ENCODE measurements at places on chromosomes 11 and 22. TPM values are rescaled to one million over a fixed set of nuclear protein-coding genes. Genes with fewer than 3 reads are reported as not detected.

- no peak for DNase-seq
Measured at GRCh38 chr22:17627961-17628405, 566 bp downstream of the ATP6V1E1 start.

DNA sequence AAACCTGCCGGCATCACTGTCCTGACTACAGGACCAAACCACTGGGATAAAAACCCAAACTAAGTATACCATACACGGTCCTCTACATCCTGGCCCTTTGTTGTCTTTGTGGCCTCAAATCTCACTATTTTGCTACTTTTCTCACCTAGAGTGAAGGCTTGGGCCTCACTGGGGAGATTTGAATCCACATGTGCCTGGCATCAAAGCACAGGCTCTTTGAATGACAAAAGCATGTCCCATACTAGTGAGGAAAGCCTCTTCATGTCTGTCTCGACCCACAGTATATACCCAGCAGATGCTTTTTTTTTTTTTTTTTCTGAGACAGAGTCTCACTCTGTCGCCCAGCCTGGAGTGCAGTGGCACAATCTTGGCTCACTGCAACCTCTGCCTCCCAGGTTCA lies 72.5 kb upstream of the DRD2 start:
- no peak for DNase-seq

DNA sequence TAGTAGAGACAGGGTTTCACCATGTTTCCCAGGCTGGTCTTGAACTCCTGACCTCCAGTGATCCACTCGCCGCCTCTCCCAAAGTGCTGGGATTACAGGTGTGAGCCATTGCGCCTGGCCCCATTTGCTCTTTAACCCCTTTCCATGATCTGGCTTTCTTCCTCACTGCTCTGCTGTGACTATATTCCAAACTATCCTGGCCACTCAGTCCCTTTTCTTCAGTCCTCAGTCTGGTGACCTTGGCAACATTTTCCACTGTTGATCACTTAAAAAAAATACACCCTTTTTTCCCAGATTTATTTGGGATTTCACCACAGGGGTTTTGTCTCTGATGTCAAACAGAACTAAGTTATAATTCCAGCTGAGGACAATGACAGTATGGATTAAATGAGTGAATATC lies 24.5 kb downstream of the MMP20 start:
- no peak for DNase-seq

- DNase-seq, result no peak
Measured at GRCh38 chr11:63672936-63673539, 1.9 kb upstream of the ATL3 start.

- DNase-seq, result no peak
Measured at GRCh38 chr11:9726321-9727022, 62.6 kb downstream of the SWAP70 start.

DNA sequence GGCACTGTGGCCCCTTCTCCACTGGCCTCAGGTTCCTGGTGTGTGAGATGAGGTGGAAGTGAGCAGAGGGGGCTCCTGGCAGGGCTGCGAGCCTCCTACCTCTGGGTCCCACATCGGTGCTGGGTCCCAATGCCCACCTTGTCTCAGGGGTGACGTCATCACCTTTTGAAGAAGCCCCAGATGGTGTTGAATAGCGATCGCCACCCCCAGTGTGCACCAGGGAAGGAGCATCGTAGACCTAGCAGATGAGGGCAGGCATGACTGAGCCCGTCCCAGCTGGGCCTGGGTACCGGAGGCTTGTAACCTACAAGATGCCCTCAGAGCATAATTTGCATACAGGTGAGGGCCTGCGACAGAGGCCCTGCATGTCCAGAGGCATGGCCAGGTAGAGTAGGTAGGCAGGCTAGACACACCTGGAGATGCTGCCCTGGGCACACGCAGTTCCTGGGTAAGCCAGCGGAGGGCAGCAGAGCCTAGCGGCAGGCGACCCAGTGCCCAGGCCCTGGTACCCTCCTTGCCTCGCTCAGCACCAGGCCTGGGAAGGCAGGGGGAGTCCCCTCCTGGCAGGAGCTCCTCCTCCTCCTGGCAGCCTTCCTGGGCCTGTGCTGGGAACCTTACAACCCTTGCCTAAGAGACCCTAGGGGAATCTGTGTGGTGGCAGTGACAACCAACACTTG lies 52.5 kb downstream of the TPCN2 start:
- peak; percentile 54 for DNase-seq

DNA sequence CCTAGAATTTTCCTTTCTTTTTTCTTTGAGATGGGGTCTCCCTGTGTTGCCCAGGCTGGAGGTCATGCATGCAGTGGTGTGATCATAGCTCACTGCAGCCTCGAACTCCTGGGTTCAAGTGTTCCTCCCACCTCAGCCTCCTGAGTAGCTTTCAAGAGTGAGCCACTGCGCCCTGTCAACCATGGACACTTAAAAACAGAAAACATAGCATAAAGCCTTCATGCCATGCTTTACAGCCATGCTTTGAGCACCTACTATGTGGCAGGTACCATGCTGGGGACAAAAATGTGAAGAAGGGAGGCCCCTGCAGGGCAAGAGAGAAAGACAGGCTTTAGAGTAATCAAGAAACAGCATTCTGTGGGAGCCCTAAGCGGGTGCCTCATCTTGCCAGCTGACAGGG lies 13.7 kb upstream of the GNB1L start:
- DNase-seq, result no peak

- no peak for DNase-seq
Measured at GRCh38 chr11:8487261-8487660, 106.8 kb downstream of the STK33 start.

- no peak for DNase-seq
Measured at GRCh38 chr11:16880184-16880801, 133.9 kb downstream of the PLEKHA7 start.

GRCh38 chr11:32151027-32151426 lies 60.2 kb downstream of the RCN1 start:
- no peak for DNase-seq

DNA sequence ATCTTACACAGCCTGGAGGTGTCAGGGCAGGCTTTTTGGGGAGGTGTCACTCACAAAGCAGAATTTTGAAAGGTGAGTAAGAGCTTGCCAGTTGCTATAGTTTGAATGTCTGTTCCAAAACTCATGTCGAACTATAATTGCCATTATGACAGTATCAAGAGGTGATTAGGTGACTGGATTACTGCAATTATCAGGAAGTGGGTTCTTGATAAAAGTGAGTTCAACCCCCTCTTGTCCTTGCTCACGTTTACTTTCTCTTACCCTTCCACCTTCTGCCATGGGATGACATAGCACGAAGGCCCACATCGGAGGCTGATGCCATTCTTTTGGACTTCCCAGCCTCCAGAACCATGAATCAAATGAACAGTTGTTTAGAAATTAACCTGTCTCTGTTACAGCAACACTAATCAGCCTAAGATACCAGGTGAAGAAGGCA lies 4.7 kb upstream of the C11orf86 start:
- no peak for DNase-seq

DNA sequence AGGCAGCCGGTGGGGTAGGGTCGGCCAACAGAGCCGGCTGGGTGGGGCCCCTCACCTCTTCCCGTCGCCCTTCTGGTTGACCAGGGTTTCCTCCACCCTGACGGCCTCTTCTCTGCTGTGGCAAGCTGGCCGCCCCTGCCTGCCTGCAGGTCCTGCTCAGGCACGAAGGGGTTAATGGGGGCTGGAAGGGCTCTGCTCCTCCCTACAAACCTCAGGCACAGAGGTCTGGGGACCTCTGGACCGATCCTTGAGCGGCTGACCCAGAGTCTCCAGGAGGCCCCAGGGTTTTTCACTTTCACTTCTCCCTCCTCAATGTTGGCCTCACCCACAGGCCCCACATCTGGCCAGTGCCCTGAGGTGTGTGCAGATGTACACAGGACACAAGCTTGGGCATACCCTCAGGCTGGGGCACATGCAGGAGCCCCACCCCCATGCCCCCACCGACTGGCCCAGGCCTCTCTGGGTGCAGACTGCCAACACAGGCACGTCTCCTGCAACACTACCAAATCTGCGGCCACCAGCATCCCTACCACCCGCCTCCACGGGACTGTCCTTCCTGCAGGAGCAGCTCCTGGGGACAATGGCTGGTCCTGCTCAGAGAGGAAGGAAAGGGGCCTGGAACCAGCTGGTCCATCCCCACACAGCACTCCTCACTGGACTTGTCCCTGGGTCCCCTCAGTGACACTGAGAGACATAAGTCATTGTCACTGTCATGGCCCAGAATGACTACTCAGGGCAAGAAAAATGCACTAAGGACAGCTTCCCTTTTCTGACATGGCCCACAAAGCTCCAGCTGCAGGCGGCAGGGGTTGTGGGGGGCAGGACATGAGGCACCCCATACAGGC lies 3.2 kb upstream of the TBX1 start:
- no peak for DNase-seq

DNA sequence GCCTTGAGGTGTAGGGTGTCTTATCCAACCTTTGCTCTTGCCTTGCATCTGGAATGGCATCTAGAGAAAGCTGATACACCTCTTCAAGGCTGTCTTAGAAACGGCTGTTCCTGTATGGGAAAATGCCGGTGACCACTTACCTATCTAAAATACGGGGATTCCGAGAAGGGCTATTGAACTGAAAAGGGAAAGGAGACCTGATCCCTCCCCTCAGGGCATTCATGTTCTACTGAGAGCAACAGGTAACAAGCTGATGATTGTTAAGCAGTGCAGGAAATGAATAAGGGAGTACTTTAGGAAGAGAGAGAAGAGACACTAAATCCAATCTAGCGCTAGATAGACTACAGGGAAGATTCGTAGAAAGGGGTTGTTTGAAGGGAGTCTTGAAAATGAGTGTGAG lies 1388.1 kb downstream of the FAM181B start:
- no peak for DNase-seq

GRCh38 chr11:121012091-121012490 lies 11.8 kb upstream of the TBCEL start:
- no peak for DNase-seq

GRCh38 chr11:110972640-110973039 lies 260.4 kb upstream of the ARHGAP20 start:
- peak; percentile 45 for DNase-seq

GRCh38 chr11:80868831-80869230 lies 1428.0 kb upstream of the TENM4 start:
- no peak for DNase-seq

DNA sequence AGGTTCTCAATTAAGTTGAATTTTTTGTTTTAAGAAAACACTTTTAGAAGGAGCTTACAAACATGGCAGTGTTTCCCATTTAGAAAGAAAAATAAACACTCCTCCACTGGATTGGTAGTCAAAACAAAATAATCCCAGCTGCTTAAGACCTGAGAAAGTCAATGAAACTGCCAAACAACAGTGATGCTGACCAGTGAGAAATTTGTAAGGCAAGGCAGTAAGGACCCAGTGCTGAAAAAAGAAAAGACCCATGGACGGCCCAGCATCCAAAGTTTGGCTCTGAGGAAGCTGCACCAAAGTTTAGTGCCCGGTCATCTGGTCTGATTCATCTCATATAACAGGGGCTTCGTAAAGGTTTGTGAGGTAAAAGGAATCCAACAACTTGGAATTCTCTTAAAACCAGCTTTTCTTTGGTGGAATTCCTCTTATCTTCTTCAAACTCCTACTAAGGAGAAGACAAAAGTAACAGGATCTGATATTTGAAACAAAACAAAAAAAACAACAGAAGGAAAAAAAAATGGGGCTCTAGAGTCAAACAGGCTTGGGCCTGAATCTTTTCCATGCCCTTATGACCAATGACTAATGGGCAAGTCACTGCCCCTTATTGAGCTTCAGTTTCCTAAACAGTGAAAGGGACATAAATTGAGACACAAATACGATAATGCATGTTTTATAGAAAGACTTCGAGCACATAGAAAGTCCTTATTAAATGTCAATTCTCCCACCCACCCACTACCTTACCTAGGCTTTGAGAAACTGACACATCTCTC lies 383.0 kb upstream of the NARS2 start:
- no peak for DNase-seq

DNA sequence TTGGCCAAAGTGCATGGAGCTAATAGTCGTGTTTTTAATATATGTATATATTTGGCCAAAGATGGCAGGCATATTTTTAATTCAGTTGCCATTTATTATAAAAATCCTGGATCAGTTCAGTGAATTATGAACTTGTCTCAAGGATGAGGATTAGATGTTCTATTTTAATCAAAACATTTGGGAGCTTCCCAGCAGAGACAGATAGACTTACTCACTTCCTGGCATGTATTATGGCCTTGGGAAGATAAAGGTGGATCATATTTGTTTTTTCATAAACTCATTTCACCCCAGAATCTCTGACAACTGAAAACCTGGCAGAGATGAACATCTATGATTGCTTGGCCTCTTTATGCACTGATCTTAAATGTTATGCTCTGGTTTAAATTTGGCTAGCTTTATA lies 148.8 kb downstream of the NCAM1 start:
- no peak for DNase-seq

DNA sequence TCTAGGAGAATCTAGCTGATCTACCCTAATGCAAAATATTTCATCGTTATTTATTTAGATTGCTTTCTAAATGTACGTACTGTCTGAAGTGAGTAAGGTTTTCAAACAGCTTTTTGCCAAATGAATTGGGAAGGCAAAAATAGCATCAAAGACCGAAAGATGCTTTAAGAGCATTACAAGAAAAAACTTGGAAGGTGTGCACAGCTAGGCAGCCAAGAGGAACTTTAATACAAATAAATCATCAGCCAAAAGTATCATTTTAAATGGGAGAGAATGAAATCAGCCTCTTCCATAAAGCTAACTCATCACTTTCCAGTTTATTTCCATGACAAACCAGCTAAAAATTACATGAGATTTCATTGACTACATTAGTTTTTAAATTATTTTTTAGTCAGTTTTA lies 30.2 kb upstream of the CFAP300 start:
- no peak for DNase-seq

DNA sequence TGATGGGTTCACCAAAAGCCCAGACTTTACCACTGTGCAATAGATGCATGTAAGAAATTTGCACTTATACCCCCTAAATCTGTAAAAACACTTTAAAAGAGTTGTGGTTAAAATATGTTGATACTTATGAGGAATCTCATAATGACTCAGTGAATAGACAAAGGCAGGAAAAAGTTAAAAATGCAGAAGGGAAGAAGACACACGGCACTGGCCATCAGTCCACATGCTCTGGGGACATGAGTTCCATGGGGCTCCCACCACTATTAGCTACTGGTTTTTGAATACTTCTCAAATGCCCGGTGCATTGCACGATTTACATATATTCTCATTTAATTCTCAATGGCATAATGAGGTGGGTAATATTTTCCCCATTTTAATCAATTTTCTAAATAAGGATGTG lies 59.3 kb upstream of the BLID start:
- no peak for DNase-seq

- no peak for DNase-seq
Measured at GRCh38 chr11:69403556-69404215, 77.8 kb upstream of the LINC01488 start.

The GLYATL2 gene
- not detected for total RNA-seq

The NRXN2 gene
- total RNA-seq, result 1.6 TPM

The OR2AG1 gene
- total RNA-seq, result under 0.01 TPM

The HBB gene
- 708 TPM for total RNA-seq

The MPZL3 gene
- total RNA-seq, result 2.2 TPM

The LRRN4CL gene
- total RNA-seq, result 0.27 TPM

The FKBP2 gene
- total RNA-seq, result 36.6 TPM

The HOATZ gene
- not detected for total RNA-seq

The MS4A15 gene
- total RNA-seq, result not detected

The KCNQ1OT1 gene
- total RNA-seq, result 2.7 TPM

The APOC3 gene
- not detected for total RNA-seq

The XPNPEP3 gene
- 7.5 TPM for total RNA-seq

The CABP4 gene
- total RNA-seq, result 1.6 TPM

The KIRREL3 gene
- total RNA-seq, result not detected

The SMTNL1 gene
- not detected for total RNA-seq

The SMC1B gene
- not detected for total RNA-seq

The XKR3 gene
- 0.54 TPM for total RNA-seq
